ENCODE measurements at places on chromosomes 6 and 20. TPM values are rescaled to one million over a fixed set of nuclear protein-coding genes. Genes with fewer than 3 reads are reported as not detected.

The SRSF3 gene
- 226 TPM for total RNA-seq

The C6orf52 gene
- total RNA-seq: not detected

The ULBP3 gene
- not detected for total RNA-seq

The OPRM1 gene
- 0.66 TPM for total RNA-seq

The TRIM40 gene
- total RNA-seq: not detected

The CDH26 gene
- total RNA-seq: 1.3 TPM

The SSTR4 gene
- not detected for total RNA-seq

The SCRT2 gene
- total RNA-seq: not detected

DNA sequence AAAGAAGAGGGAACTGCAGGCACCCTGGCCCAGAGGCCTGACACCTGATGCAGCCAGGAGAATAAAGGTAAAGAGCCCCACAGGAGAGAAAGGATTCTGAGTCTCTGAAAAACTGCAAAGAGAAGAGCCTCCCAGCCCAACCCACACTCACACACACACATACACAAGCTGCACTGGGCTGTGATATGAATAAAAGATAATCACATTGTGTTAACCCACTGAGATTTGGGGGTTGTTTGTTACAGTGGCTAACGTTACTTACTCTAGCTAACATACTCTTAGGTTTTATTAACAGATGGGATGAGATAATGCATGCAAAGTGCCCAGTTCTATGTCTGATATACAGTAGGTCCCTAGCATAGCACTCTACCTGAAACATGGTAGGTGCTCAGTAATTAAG lies 554.4 kb downstream of the CD83 start:
- no peak for DNase-seq

- DNase-seq: no peak
Measured at GRCh38 chr6:108736002-108736361, 112.2 kb upstream of the ARMC2 start.

DNA sequence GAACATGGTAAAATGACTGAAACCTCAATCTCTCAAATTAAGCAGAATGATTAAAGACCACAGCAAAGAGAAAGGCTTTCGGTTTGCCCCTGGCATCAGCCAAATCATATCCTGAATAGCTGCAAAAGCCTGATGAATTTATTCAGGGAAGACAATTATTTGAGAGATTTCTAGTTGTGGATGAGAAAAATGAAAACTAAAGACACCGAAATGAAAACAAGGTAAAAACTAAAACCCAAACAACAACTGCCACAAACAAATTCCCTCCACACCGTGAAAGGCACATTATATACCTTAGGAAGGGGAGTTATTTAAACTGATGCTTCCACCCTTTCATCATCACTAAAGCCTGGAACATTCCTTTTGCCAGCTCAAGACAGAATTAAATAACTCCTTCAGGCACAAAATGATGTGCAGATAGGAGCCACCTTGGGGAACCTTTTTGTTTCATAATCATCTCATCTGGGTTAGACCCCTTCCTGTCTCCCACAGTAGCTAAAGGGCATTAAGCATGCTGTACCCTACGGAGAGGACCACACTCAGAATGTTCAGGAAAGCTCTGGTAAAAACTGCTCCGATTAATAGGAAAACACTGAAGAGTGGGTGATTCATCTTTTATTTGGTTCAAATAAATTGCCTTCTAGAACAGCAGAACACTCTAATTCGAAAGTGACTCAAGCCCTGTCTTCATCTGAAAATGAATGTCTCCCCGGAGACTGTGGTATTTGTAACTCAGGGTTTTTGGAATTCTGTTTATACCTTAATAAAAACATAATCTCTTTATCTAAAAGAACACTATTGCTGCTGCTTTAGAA lies 9.1 kb upstream of the ANKRD60 start:
- DNase-seq: no peak

DNA sequence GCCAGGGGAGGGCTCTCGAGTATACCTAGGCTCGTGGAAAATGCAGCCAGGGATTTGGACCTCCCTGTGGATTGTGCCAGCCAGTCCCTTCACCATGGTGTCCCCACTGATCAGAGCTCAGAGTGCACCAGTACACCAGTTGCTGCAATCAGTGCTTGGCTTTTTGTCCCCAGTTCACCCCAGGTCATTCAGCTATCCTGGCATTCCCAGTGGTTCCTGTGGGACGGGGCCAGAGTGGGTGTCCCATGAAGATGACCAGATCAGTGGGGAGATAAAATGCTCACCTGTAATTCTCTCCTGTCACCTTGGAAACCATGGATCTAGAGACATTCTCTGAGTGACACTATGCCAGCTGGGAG lies 23.8 kb downstream of the MAS1 start:
- no peak for DNase-seq

DNA sequence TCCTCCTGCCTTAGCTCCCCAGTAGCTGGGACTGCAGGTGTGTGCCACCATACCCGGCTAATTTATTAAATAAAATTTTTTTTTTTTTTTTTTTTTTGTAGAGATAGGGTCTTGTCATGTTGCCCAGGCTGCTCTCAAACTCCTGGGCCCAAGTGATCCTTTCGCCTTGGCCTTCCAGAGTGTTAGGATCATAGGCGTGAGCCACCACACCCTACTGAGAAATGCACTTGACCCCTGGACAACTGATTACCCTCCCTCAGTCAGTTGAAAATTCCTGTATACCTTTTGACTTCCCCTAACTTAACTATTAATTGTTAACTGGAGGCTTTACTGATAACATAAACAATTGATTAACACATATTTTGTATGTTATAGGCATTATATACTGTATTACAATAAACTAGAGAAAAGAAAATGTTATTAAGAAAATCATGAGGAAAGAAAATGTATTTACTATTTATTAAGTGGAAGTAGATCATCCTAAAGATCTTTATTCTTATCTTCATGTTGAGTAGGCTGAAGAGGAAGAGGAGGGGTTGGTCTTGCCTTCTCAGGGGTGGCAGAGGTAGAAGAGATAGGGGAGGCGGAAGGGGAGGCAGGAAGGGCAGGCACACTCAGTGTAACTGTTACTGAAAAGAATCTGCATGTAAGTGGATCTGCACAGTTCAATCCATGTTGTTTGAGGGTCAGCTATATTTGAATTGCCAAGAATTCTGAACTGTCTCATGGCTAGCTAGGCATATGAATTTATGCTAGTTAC lies 104.3 kb downstream of the FARS2 start:
- no peak for DNase-seq

DNA sequence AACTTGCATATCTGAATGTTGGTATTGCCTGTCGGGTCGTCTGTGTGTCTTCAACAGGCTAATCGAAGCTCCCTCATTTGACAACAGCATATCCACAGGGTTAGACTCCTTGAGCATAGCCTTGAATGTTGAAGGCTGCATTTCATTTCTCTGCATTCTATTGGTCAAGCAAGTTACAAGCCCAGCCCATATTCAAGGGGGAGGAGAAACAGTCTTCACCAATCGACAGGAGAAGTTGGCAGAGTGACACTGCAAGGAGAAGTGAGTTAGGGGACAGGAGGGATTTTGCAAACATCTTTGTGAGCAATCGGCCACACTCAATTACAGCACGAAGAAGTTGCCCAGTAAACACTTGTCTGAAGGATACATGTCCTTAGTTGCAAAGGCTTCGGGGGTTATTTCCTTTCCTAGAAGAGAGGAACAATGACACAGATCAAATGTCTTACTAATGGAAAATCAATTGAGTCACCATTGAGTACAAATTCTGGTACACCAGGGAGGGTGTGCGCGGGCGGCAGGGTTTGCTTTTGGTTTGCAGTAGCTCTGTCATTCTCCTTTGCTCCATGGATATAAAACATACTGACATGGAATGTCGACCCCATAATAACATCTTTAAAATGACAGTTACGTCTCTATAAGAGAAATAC lies 60.6 kb upstream of the NT5E start:
- no peak for DNase-seq

- DNase-seq: no peak
Measured at GRCh38 chr6:157143890-157144798, 179.2 kb downstream of the TMEM242 start.

DNA sequence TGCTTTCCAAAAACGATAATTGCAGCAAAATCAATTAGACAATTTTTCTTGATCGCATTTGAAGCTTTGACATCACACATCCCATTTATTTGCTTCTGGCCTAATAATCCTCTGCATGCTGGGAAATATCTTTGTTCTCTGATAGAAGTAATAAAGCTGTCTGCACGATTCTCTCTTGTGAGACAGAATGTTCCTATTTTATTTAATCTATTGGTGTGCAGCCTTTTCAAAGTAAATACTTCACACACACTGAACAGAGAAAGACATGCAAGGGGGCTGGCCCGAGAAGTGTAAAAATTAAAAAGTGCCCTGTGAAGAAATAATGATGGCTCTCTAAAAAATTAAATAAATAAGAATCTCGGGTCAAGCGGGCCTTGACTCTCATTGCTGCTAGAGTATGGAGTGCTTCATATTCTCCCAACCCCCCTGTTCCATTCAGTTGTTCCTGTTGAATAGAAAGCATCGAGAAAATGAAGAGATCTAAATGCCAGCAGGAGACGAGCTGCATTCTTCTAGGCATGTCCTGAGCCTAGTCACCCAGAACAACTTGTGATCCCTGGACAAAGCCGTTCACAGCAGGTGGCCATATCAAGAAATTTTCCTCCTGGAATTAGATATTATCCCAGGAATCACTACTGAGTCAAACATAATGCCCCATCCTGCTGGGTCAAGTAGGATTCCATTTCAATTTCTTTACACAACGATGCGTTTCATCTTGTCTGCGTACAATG lies 625.9 kb upstream of the EPHA7 start:
- DNase-seq: no peak

DNA sequence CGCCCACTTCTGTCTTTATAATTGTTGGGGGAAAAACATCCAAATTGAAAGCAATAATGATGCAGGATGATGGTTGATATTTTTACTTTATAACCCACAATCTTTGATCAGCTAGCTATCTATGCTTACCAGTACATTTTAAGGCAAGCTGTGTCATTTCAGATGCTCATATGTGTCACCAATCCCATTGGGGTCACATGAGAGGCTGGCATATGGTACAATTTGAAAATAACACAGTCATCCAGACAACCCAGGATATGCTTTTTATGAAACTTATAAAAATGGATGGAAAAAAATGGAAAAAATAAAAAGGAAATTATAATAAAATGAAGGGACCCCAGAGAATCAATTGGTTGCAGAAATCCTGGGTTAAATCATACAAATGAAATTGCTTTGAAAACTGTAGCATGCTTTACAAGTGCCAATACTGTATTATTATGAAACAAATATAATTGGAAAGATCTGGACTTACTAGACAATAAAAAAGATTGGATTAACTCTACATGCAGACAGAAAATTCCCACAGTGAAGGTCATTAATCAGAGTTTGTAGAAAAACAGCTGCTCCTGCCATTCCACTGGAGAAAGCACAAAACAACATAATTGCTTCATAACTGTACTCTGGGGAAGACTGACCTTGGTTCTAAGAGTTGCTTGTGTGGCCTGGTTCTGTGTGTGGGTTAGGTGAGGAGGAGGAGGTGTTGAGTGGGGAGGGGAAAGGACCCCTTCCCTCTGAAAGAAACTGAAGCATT lies 13.3 kb upstream of the PRIM2 start:
- no peak for DNase-seq

GRCh38 chr6:61679625-61680024 lies 606.4 kb downstream of the KHDRBS2 start:
- no peak for DNase-seq

DNA sequence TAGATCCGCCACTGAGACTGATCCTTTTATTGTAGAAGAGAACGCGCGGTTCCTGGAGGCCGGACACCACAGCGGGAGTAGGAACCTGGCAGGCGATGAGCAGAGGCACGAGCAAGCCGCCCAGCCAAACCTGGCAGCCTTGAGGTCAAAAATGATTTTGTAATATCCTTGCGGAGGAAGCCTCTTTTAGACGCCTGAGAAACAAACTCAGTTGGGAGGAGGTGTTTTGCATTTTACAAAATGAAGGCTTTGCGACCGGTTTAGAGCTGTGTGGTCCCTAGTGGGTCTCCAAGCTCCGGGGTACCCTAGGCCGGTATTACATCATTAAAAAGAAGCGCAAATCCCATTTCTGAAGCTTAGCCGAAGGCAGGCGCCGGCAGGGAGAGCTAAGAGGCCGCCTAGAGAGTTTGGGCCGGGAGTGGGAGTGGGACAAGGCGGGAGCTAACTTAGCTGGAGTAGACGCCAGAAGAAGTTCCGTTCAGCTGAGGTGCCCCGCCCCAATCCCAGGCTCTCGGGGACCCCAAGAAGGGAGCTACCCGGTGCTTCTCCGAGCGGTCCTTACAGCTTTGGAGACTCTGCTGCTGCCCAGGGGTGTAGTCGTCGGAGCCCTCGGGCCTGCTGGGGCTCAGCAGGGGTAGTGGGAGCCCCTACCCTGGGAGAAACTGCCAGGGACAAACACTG lies 1.9 kb upstream of the TBX18 start:
- DNase-seq: no peak

DNA sequence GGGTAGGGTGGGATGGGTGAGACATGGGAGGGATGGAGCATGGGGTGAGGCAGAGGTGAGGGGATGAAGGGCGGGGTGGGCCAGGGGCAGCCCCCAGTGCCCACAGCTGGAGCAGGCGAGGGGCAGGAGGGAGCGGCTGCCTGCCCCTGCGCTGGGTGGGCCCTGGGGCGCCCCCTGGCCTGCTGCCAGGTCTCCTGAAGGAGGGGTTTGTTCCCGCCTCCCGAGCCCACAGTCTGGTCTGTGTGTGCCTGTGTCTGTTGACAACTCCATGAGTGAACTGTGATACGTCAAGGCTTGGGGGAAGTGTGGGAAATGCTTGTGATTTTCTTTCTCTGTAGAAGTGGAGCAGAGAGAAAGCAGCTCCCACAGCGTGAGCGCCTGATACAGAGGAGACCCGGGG lies 10.9 kb upstream of the MRGBP start:
- no peak for DNase-seq
